PC-9 (cell line): ENCODE measurements at places on chromosomes 1 and 21. TPM values are rescaled to one million over a fixed set of nuclear protein-coding genes. Genes with fewer than 3 reads are reported as not detected.

The IFNLR1 gene
- 5.5 and 8.1 TPM in 2 replicates for total RNA-seq

The SCAF4 gene
- total RNA-seq, result 22.4 and 30.0 TPM in 2 replicates

The CRNN gene
- not detected in 2 replicates for total RNA-seq

The LGR6 gene
- 5.6 and 7.9 TPM in 2 replicates for total RNA-seq

The ZNF683 gene
- total RNA-seq, result not detected in 2 replicates

The ACOT11 gene
- 24.9 and 25.7 TPM in 2 replicates for total RNA-seq

The SHE gene
- not detected in 2 replicates for total RNA-seq

The OMA1 gene
- 27.9 and 29.0 TPM in 2 replicates for total RNA-seq

GRCh38 chr1:57696043-57696442, 272.2 kb upstream of the DAB1 start:
- H3K27me3 ChIP-seq, result 0 out of 2 replicates have a peak, but pooled peaks cover 2% of the 10 kb centered on the region
- no peaks in the 10 kb centered on the region for H3K4me1 ChIP-seq
- no peak overlapping the region for H3K27ac ChIP-seq
- no peak overlapping the region for H3K4me3 ChIP-seq
- DNase-seq, result no peak
- H3K36me3 ChIP-seq, result no peaks in the 10 kb centered on the region

GRCh38 chr1:107692580-107693345, 272.2 kb downstream of the VAV3 start:
- no peaks in the 10 kb centered on the region for H3K27me3 ChIP-seq
- peaks cover 44% of the 10 kb centered on the region for H3K4me1 ChIP-seq
- no peak overlapping the region for H3K27ac ChIP-seq

DNA sequence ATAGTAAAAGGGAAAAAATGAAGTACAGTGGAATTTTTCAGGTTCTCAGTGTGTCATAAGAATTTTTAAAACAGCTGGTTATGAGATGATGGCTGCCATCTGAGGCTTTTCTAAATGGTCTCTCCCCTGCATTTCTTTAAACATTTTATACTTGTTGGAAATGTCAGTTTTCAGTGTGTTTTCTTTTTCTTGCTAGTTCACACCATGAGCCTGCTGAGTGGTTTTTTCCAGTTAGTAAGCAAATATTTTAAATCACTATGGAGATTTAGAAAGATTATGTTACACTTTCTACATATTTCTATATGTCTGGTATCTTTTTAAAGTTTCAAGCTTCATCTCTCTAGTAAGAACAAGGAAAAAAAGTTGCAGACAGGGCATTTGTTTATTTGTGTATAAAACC, 9.6 kb downstream of the RBM15 start:
- H3K4me1 ChIP-seq, result peaks cover 81% of the 10 kb centered on the region
- H3K27ac ChIP-seq, result peak overlapping the region; percentile 0; the same call in 1 of the 2 replicates
- no peak for DNase-seq
- H3K4me3 ChIP-seq, result no peak overlapping the region

DNA sequence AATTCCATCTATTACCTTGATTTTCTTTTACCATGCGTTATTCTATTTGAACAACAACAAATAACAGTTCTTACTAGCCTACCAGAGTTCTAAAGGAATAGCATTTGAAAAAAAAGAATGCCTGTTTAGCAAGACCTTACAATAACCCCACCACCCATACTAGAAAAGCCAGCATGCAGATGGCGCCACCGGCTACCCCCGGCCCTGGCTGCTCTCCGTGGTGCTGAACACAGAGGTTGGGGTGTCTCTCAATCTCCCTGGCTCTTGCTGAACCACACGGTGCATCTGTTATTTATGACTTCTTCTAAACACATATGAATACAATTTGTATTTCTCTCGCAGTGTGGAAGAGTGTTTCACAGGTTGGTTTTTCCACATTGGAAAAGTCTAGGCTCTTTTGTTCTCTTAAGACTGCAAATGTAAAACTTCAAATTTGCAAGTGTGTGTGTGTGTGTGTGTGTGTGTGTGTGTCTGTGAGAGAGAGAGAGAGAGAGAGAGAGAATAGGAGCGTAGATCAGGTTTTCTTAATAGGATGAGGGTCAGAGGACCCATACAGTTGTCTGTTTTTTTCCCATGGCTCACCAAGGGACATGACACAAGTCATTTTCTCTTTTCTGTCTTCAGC, 13.6 kb downstream of the GRIK3 start:
- H3K4me1 ChIP-seq, result no peaks in the 10 kb centered on the region
- DNase-seq, result no peak

DNA sequence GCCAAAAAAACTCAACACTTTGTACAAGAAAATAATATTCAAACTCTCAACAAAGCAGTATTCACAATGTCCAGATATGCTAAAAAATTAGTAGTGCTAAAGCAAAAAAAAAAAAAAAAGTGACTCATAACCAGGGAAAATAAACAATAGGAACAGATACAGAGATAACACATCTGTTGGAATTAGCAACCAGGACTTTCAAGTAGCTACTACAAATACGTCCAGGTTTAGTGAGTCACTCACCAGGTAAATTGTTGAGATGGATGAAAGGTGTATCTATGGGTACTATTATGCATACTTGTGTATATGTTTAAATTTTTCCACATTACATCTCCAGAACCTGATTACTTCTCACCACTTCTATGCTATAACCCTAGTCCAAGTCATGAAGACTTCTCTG, 144.8 kb upstream of the SLC35F3 start:
- peak; percentile 79 for DNase-seq
- peaks cover 12% of the 10 kb centered on the region for H3K4me1 ChIP-seq
- H3K27ac ChIP-seq, result no peak overlapping the region
- H3K27me3 ChIP-seq, result no peaks in the 10 kb centered on the region
- no peak overlapping the region for H3K4me3 ChIP-seq

DNA sequence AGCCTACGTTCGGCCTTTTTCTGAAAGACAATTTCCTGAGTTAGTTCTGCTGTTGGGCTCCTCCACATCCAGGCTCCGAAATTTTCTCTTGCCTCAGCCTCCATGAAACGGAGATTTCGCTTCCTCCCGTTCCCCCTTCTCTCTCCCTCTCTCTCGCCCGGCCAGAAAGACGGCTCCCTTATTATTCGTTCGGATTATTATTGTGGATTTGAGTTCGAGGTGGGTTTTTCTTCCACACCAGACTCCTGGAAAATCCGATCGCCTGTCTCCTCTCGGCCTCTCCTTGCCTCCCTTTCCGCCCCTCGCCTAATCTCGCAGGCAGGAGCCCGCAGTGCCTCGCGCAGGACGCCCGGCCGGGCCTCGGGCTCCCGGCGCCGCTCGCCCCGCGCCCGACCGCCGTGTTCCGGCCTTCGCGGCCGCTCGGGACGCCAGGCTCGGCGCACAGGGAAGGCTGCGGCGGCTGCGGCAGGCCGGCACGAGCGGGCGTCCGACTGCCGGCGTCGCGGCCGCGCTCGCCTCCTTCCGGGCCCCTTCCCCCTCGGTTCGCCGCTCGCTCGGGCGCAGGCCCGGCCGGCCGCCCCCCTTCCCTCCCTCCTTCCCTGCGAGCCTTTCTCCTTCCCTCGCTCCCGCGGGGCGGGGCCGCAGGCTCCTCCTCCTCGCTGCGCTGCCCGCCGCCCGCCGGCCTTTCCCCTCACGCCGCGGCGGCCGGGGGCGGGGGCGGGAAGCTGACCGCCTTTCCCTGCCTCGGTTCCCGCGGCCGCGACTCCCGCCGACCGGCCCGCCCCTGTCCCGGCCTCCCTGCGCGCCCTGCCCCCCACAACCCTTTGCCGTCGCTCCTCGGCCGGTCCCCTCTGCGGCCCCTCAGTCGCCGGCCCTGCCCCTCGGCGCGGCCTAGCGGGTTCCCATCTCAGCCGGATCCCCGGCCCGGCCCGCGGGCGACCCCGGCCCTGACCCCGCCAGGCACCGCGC, at the start of gene ARHGEF11:
Gene ARHGEF11, minus strand, starts transcription at position 493 of the 969 bp plus-strand sequence. CDS start 1,412 bp downstream, outside the sequence.
- peaks cover 6% of the 10 kb centered on the region; the same call in 1 of the 2 replicates for H3K36me3 ChIP-seq
- no peaks in the 10 kb centered on the region for H3K27me3 ChIP-seq
- peaks cover 37% of the 10 kb centered on the region for H3K4me1 ChIP-seq
- H3K4me3 ChIP-seq, result peak within 1 kb of the TSS; percentile 70

DNA sequence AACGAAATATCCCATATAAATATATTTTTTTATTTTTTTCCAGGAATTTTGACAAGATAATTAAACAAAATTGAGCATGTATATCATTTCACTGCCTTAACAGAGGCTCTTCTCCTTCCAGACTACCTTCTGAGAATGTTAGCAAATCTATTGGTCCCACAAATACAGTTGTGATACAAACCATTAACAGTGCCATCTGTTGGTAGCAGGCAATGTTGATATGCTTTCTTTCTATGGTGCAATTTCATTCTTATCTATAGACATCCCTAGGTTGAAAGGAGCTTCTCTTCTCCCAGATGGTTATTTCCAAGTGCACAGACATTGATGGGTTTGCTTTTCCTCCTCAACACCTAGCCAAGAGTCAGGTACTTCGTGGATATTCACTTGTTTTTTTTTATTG, 303.6 kb downstream of the USH2A start:
- no peak overlapping the region for H3K27ac ChIP-seq
- H3K36me3 ChIP-seq, result no peaks in the 10 kb centered on the region
- DNase-seq, result no peak

DNA sequence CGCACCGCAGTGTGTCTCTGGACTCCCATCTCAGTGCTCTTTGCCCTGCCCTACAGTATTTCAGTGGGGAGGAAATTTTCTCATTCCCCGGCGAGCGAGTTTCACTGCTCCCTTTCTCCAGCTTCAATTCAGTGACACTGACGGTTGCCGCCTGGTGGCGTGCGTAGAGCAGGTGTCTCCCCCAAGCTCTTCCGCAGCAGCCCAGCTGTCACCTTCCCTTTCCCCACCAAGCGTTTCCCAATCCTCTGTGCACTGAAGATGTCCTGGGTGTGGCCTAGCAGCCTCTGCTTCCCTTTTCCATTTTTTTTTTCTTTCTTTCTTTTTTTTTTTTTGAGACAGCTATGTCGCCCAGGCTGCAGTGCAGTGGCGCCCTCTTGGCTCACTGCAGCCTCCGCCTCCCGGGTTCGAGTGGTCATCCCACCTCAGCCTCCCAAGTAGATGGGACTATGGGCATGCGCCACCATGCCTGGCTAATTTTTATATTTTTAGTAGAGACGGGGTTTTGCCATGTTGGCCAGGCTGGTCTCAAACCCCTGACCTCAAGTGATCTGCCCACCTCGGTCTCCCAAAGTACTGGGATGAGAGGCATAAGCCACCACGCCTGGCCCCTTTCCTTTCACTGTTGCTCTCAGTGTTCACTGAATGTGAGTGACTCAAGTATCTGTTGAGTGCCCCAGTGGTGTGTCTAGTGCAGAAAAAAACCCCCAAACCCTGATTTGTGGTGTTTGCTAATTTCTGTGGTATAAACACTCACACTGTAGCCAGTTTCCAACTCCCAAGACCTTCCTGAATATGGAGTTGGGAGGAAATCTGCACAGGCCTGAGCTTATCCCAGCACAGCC, 30.1 kb downstream of the TNFRSF1B start:
- H3K4me1 ChIP-seq, result no peaks in the 10 kb centered on the region

DNA sequence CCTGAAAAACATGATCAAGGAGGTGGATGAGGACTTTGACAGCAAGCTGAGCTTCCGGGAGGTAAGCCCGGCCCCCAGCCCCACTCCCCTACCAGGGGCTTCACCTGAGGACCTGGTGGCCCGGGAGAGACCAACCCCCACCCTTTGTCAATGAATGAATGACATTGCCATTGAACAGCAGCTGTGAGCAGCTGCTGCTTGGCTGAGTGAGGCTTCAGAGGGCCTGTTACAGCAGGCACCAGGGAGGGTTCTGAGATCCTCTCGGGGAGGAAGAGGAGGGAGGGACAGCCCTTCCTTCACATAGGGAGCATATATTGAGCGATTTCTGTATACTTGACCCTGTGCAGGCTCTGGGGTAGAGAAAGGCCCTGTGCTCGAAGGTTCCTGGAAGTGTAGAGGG, 12.3 kb upstream of the CTRC start:
- no peaks in the 10 kb centered on the region for H3K27me3 ChIP-seq
- H3K36me3 ChIP-seq, result no peaks in the 10 kb centered on the region
- no peak overlapping the region for H3K27ac ChIP-seq
- H3K4me1 ChIP-seq, result peaks cover 27% of the 10 kb centered on the region

GRCh38 chr1:223774134-223774814, 61.9 kb downstream of the CAPN2 start:
- no peaks in the 10 kb centered on the region for H3K27me3 ChIP-seq
- H3K4me1 ChIP-seq, result peaks cover 81% of the 10 kb centered on the region
- peaks cover 68% of the 10 kb centered on the region for H3K36me3 ChIP-seq
- DNase-seq, result no peak

DNA sequence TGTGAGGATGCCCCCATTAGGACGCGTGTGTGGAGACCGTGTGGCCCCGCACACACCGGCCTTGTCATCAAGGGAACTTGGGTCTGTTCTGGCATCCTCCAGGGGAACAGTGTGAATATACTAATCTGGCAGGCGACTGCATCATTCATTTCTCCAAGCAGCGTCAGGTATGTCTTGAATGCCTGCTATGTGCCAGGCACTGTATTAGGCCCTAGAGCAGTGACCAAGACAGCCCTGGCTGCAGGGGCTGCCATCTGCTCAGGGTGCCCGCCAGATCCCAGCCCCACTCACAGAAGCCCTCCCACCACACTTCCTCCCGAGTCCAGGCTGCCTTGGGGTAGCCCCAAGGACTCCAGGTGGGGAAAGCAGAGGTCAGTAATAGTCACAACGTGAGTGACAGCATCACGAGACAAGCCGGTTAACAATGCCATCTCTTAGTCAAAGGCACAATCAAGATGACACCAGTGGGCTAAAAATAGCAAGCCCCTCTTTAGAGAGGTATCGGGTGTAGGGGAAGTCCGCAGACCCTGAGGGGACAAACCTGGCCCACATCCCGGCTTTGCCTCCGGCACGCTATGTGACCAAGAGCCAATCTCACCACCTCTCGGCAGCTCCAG, 7.5 kb upstream of the LAPTM5 start:
- H3K4me1 ChIP-seq, result no peaks in the 10 kb centered on the region
- H3K36me3 ChIP-seq, result no peaks in the 10 kb centered on the region
- no peak overlapping the region for H3K4me3 ChIP-seq
- no peak overlapping the region for H3K27ac ChIP-seq
- H3K27me3 ChIP-seq, result no peaks in the 10 kb centered on the region

DNA sequence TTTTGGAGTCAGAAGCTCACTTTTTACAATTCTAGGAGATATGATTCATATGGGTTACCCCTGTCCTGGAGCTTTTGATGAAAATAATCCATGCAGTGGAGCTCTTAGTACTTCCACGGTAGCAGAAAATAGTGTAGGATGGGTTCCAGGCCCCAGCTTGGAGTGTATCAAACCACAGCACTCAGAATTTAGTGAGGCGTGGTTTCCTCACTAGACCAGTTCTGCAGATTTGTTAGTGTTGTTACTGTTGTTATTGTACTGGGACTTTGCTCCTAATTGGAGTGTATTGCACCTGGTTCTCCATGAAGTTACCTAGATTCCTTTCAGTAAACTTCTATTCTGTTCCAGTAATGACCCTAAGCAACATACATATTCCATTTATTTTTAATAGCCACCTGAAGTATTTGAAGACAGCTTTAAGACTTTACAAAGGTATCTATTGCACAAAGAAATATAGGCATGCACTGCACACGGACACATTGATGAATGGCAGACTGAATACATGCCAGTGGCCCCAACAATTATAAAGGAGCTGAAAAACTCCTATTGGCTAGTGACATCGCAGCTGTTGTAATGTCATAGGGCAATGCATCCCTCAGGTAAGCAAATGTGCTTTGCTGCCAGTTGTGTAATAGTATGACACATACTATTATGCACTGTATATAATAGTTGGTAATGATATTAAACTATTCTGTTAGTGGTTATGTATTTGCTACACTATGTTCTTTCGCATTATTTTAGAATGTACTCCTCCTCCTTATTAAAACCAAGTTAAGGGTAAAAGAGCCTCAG, 1058.0 kb downstream of the KCNT2 start:
- no peaks in the 10 kb centered on the region for H3K36me3 ChIP-seq
- DNase-seq, result no peak
- no peak overlapping the region for H3K4me3 ChIP-seq
- no peaks in the 10 kb centered on the region for H3K4me1 ChIP-seq
- no peaks in the 10 kb centered on the region for H3K27me3 ChIP-seq

GRCh38 chr1:208880433-208881100, 636.4 kb upstream of the PLXNA2 start:
- no peak for DNase-seq
- no peaks in the 10 kb centered on the region for H3K27me3 ChIP-seq
- no peak overlapping the region for H3K27ac ChIP-seq
- H3K36me3 ChIP-seq, result no peaks in the 10 kb centered on the region
- no peaks in the 10 kb centered on the region for H3K4me1 ChIP-seq
- no peak overlapping the region for H3K4me3 ChIP-seq
